ENCODE measurements at places on chromosomes 3 and 15. TPM values are rescaled to one million over a fixed set of nuclear protein-coding genes. Genes with fewer than 3 reads are reported as not detected.

HESX1 gene
- total RNA-seq: not detected

GRCh38 chr3:52044869-52045619, 11.3 kb downstream of the DUSP7 start:
- H3K27me3 ChIP-seq: peaks cover 7% of the 10 kb centered on the region
- H3K36me3 ChIP-seq: no peaks in the 10 kb centered on the region
- H3K27ac ChIP-seq: peak overlapping the region; percentile 55
- H3K4me3 ChIP-seq: no peak overlapping the region

GRCh38 chr15:52559575-52559974, 9.3 kb downstream of the ARPP19 start:
- peaks cover 38% of the 10 kb centered on the region for H3K4me1 ChIP-seq
- H3K27me3 ChIP-seq: no peaks in the 10 kb centered on the region
- H3K36me3 ChIP-seq: no peaks in the 10 kb centered on the region
- peak overlapping the region; percentile 30 for H3K4me3 ChIP-seq

DNA sequence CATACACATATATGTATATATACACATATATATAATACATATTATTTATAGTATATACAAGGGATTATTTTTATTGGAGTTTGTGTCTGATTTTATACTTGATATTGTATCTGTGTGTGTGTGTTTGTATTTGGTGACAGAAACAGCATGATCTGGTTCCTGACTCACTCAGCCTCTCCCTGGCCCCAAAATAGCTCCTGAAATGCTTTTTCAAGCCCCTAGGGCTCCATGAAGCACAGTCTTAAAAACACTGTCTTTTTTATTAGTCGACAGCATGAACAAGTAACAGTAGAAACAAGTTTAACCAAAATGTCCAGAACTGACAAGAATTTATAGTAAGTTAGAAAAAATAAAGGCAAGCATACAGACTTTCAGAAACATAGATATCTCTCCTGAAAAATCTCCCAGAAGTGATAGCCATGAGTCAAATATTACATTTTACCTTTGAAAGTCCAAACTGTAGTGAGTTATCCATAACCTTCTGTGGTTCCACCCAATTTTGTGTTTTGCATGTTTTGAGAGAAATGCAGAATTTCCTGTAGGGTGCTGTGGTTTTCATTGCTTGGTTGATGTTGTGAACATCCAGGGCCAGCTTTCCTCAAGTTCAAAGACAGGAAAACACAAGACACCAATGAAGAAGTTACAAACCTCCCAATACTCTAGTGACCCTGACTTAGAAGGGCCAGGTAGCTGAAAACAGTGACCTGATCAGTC, 98.5 kb upstream of the CCDC80 start:
- H3K27ac ChIP-seq: no peak overlapping the region
- H3K27me3 ChIP-seq: peaks cover 2% of the 10 kb centered on the region
- peaks cover 13% of the 10 kb centered on the region for H3K4me1 ChIP-seq
- no peaks in the 10 kb centered on the region for H3K36me3 ChIP-seq
- no peak overlapping the region for H3K4me3 ChIP-seq
